ENCODE measurements at places on chromosomes 2 and 18. TPM values are rescaled to one million over a fixed set of nuclear protein-coding genes. Genes with fewer than 3 reads are reported as not detected.

AP1S3 gene
- not detected for total RNA-seq

ELOA2 gene
- not detected for total RNA-seq

GRCh38 chr2:189236066-189236465 lies 56.5 kb upstream of the COL5A2 start:
- no peak for DNase-seq

DNA sequence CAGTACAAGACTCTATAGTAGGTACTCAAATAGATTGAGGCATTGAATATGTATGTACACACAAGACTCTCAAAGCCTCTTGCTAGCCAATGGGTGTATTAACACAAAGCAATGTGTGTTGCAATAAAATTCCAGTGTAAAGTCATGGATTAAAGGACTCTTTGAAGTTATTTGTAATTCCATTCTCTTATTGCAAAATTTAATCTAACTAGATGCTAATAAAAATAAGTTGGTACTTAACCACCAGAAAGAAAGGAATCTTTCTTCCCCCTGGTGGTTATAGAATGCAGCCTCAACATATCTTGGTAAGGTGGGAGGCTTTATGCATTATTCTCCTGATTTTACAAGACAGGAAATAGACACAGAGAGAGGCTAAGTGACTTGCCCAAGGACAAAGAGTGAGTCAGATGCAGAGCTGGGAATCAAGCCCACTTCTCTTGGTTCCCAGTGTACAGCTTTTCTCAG lies 18.0 kb downstream of the LRP1B start:
- no peak for DNase-seq

MRPS5 gene
- 56.8 TPM for total RNA-seq

GRCh38 chr2:109699646-109700045 lies 85.5 kb downstream of the SOWAHC start:
- no peak for DNase-seq

DOK1 gene
- total RNA-seq, result 22.2 TPM

DNA sequence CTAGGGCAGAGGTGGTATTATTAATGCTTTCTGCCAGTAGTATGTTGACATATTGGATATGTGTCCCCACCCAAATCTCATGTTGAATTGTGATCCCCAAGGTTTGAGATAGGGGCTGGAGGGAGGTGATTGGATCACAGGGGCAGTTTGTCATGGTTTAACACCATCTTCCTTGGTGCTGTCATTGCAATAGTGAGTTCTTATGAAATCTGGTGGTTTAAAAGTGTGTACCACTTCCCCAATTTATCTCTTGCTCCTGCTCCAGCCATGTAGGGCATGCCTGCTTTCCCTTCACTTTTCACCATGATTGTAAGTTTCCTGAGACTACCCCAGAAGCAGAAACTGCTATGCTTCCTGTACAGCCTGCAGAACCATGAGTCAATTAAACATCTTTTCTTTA lies 47.1 kb upstream of the THSD7B start:
- no peak for DNase-seq

GRCh38 chr2:103808814-103809213 lies 1045.1 kb upstream of the POU3F3 start:
- DNase-seq, result no peak

RIT2 gene
- not detected for total RNA-seq

PJVK gene
- total RNA-seq, result 6.1 TPM

RND3 gene
- 24.3 TPM for total RNA-seq

COL4A3 gene
- total RNA-seq, result 8.1 TPM

GRCh38 chr2:43347746-43348145 lies 121.3 kb upstream of the ZFP36L2 start:
- DNase-seq, result no peak

- DNase-seq, result no peak
Observed at GRCh38 chr2:74079522-74080341, 68.0 kb downstream of the BOLA3 start.

APCDD1 gene
- total RNA-seq, result 46.2 TPM

DNA sequence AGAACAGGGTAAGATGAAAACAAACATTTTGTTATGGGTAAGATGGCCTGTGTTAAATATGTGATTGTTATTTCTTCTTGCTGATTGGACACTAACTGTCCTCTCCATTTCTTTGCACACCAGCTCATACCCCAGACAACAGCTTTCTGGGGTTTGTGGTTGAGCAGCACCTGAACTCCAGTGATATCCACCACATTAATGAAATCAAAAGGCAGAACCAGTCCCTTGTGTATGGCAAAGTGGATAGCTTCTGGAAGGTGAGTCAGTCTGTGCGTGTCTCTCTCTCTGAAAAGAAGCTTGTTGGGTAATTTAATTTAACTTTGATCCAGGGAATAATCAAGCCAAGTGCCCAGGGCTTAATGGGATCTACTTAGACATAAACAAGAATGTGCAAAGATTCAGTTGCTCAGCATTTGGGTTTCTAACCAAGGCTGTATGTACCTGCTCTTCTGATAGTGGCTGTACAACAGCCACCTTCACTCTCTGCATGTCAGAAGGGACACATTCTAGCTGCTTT lies 108.3 kb downstream of the MGAT5 start:
- no peak for DNase-seq

TCF23 gene
- not detected for total RNA-seq

DNA sequence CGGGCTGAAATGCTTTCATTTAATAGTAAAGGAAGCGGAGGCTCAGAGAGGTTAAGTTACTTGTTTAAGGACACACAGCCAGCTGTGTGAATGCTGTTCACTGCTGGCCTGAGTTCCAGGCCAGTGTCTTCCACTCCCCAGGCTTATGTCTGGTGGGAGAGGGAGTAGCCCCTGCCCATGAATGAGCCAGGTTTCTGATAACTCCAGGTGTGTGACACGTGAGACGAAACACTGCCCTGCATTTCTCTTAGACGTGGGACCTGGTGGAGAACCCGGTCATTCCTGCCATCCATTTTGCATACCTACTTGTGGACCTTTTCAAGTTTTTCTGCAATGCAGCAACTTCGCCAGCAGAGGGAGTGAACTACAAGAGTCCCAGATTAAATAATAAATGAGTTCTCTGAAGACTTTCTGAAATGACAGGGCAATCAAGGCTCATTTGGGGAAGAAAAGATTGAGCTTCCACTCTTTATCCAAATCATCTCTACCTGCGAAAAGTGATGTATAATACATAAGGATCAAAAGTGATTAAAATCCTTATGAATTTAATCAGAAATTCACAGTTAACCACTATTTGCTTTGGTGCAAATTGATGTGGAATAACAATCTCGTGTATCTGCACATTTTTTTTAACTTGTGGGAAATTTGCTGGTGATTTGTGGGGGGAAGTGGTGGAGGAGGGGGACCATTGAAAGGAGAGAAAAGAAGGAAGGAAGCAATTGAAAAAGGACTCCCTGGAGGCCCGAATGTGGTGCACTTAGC lies 79.4 kb upstream of the ASB18 start:
- DNase-seq, result peak; percentile 81

PSMA8 gene
- not detected for total RNA-seq

FBXO48 gene
- 1.1 TPM for total RNA-seq

DNA sequence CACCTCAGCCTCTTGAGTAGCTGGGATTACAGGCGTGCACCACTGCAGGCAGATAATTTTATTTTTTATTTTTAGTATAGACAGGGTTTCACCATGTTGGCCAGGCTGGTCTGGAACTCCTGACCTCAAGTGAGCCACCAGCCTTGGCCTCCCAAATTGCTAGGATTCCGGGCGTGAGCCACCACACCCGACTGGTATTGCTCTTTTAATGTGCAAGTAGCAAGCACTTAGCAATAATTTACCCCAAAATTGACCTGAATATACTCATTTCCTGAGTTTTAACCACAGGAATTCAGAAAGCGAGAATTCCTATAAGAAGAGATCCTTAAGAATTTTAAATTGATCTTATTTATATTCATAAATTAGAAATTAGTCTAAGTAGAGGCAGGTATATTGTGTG lies 169.1 kb downstream of the CDH2 start:
- no peak for DNase-seq

MEIS1 gene
- 9.0 TPM for total RNA-seq

ALPP gene
- total RNA-seq, result not detected

AGXT gene
- total RNA-seq, result 0.30 TPM

TNS1 gene
- 542 TPM for total RNA-seq

GRCh38 chr2:213237251-213237650 lies 47.0 kb upstream of the SPAG16 start:
- no peak for DNase-seq

GRCh38 chr2:42200926-42201855 lies 32.0 kb downstream of the EML4 start:
- DNase-seq, result no peak

GRCh38 chr2:9757501-9758264 lies 85.6 kb upstream of the TAF1B start:
- DNase-seq, result no peak

DNA sequence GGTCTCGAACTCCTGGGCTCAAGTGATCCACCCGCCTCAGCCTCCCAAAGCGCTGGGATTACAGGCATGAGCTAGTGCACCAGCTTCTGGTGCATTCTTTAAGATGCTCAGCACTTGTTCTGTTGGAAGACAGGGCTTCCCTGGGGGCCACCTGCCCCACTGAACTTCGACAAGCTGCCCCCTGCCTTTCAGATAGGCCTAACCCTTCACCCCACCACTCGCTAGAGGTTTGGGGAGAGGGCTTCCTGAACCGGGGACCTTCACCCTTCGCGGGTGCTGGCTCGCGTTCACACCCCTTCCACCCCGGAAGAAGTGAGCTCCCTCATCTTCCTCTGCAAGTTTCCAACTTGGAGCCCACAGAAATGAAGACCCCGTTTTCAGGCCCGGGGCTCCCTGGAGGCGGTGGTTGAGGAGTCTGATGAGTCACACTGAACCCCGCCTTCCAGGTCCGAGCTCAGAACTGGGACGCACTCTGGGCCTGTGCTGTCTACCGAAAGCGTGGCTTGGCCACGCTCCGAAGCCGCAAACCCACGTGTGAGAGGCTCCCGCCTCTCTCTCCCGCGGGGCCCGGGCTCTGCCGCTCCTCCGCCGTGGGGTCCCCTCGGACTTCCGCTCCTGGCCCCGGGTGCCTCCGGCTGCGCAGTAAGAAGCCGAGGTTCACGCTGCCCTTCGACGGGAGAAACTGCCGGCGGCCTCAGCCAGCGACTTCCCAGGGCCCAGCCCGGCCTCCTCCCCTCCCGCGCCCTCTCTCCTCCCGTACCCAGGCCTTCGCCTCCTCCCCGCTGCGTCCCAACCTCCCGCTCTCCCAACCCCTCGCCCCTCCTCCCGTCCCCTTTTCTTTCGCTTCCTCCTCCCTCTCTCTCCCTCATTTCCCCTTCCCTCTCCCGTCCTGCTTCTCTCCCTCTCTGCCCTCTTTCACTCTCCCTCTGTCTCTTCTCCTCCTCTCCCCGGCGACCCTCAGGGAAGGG lies 47.5 kb upstream of the SP3 start:
- peak; percentile 57 for DNase-seq

GRCh38 chr2:42220566-42220965 lies 51.4 kb downstream of the EML4 start:
- DNase-seq, result no peak

SERPINB11 gene
- not detected for total RNA-seq
